ENCODE measurements at places on chromosomes 3 and 15.
A peak's percentile ranks its signal among the peaks of the same experiment; 100 is the strongest.

DNA sequence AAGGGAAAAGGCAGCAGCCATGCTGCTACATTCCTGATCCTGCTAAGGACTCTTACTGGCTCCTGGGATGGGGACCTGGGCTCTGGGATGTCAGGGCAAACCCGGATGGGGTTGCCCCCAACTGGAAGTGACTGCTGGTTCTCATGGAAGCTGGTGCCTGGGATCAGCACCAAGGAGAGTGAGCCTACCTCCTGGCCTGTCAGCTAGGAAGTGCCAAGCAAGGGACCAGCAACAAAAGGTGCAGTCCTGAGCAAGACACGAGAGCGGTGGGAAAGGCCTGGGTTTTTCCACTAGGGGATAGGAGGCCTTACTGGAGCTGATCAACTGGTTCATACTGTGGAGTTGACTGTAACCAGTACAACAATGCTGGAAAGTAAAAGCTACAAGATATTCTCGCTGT lies 47.9 kb upstream of the SYNM start:
- no peak for DNase-seq

DNA sequence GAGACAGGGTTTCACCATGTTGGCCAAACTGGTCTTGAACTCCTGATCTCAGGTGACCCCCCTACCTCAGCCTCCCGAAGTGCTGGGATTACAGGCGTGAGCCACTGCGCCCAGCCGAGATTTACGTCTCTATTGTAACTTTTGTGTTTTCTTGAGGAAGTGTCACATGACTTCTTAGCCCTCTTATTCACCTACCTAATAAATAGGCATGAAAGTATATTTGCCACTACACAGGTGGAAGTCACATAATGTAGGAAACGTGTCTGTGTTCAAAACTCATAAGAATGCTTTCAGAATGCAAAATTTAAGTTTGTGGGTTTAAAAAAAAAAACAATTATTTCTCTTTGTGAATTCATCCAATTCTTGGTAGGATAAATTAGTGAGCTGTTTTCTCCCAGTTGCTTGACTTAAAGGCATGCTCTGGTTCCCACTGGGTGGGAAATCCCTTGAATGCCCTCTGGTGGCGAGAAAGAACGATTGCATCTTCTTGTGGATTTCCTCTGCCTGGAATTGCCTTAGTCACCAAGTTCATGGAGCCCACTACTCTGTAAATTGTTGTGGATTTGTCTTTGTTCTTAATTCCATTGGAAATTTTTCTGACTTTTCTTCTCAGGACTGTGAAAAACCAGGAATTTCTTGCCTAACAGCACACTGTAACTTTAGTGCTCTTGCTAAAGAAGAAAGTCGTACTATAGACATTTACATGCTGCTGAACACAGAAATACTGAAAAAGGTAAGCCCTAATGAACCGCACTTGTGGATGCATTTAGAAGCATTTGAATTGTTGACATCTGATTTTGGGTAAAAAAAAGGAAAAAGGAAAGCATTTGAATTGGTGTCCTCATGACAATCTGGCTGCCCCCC lies 82.2 kb upstream of the CTDSPL start:
- DNase-seq, result peak; percentile 37

DNA sequence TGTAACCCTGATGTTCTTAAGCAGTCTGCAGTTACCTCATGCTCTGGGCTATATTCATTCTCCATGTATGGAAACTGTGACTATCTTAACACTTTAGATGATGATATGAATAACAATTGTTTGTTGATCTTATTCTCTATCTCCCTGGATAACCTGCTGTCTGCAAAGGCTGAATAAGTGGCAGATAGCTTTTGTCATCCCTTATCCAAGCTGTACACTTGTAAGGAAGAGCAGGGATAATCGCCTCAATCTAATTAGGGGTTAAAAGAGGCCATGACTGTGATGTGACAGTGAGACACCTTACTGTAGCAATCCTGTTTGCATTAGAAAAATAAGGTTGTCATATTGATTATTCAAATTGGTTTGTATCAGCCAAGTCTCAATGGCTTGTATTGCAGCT lies 123.9 kb downstream of the RSRC1 start:
- no peak for DNase-seq

DNA sequence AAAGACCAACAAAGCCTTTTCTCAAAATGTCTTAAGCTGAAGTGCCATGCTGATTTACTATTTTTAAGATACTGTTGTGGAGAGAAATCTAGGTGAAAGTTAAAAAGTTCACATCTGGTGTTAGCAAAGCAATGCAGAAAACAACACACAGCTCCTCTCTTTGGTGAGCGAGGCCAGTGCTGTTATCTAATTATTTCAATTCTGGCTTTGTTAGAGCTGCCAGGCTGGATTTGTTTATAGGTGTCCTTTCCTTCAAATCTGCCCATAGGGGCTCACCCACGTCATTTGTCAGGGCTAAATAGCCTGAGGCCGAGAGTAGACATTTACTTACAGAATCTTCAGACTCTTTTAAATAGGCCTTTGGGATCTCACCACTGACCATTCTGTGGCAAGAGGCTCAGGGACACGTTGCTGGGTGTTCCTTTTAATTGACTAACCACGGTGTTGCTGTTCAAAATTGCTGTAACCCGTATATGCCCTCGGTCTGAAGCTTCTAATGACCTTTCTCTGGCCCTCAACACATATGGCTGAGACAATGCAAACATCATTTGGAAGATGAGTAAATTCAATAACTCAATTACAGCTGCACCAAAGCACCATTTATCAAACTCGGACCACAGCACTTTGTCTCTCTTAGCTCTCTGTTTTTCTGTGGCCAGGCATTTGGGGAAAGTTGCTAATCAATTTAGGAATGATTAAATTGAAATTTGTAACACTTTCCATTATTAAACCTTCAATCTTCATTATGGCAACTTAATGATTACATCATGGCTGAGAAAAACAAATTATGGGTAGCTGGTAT lies 152.6 kb downstream of the PDZRN3 start:
- no peak for DNase-seq

DNA sequence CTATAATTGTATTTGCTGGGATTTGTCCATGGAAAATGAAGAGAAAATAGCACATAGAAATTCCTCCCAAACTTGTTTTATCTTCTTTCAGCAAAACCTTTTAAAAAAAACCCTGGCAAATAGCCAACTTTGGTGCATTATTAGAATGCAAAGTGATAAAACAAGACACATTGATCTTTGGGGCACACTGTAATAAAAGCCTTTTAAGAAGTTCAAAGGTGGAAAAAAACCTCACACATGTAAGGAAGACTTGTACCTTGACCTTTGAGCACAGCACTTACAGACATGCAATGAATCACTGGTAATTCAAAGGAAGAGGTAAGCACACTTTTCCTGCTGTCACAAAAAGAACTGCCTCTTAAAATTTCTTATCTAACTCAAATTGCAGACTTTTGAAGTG lies 8.0 kb upstream of the MORC1 start:
- no peak for DNase-seq

DNA sequence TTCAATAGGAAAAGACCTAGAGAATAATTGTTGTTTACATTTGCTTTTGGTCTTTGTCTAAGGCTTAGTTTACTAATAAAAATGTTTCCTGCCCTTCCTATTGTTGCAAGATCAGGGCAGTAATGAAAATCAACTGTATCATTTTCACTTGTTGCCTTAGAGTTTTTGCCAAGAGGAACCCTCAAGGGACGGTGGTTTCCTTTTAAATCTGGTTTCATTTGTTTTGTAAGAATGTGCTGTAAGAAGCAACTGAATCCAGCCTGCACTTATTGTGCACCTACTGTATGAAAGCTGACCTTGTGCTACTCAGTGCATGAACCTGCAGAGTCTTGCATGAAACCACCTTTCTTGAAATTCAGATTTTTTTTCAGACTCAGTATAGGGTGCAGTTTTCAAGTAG lies 5.3 kb downstream of the IGF1R start:
- no peak for DNase-seq

- no peak for DNase-seq
These were observed 16.6 kb downstream of the KPNA1 start for GRCh38 chr3:122498152-122498551.

- no peak for DNase-seq
These were observed 22.0 kb downstream of the CMSS1 start for GRCh38 chr3:99839613-99840012.

DNA sequence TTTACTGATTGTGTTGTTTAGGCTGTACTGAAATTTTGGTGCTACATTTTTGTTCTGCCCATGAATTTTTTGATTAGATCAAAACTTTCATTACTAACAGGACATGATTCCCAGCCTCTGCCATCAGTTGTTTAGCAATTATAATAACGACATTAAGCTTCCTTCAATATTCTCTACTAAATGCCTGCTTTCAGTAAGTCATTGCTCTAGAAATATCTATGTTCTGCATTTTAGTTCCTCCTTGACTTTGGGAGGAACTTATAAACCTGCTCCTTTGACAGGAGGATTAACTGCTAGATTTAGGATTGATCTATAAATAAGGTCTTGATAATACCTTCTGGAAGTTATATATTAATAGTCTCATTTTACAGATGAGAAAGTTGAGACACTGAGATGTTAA lies 269.1 kb downstream of the RAP2B start:
- no peak for DNase-seq

DNA sequence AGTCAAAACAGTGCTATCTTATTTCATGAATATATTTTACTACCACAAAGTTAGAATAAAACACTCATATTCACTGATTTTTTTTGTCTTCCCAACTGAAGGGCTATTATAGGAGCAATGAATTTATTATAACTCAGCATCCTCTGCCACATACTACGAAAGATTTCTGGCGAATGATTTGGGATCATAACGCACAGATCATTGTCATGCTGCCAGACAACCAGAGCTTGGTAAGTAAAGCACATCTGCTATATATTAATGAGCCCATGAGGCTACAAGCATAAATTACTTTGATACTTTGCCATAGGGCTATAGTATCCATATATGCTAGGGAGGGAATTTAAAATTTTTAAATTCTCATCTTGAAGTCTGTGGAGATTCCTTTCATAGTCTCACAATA lies 95.9 kb downstream of the FEZF2 start:
- DNase-seq, result no peak

DNA sequence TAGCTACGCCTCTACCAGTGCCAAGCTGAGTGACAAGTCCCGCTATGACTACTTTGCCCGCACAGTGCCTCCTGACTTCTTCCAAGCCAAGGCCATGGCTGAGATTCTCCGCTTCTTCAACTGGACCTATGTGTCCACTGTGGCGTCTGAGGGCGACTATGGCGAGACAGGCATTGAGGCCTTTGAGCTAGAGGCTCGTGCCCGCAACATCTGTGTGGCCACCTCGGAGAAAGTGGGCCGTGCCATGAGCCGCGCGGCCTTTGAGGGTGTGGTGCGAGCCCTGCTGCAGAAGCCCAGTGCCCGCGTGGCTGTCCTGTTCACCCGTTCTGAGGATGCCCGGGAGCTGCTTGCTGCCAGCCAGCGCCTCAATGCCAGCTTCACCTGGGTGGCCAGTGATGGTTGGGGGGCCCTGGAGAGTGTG lies 5.7 kb downstream of the GRM2 start:
- DNase-seq, result no peak

GRCh38 chr3:172046268-172046915 lies 7.0 kb downstream of the FNDC3B start:
- DNase-seq, result peak; percentile 21

DNA sequence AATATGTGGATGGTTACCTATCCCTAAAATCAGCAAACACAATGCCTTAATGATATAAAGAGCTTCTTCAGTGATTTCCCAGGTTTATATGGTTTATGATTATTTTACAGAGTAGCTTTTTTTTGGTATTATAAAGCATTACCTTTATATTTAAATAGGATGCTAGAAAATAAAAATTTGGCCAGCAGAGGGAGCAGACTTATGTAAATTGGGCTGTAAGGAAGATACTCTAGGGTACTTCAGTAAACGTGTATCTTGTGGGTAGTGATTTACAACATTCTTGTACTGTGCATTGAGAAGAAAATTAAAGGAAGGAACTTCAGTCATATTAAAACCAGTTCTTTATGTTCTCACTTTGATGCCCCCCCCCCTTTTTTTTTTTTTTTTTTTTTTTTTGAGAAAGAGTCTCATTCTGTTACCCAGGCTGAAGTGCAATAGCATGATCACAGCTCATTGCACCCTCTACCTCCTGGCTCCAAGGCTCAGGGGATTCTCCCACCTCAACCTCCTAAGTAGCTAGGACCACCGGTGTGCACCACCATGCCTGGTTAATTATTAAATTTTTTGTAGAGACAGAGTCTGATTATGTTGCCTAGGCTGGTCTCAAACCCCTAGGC lies 167.9 kb downstream of the BBX start:
- DNase-seq, result no peak

DNA sequence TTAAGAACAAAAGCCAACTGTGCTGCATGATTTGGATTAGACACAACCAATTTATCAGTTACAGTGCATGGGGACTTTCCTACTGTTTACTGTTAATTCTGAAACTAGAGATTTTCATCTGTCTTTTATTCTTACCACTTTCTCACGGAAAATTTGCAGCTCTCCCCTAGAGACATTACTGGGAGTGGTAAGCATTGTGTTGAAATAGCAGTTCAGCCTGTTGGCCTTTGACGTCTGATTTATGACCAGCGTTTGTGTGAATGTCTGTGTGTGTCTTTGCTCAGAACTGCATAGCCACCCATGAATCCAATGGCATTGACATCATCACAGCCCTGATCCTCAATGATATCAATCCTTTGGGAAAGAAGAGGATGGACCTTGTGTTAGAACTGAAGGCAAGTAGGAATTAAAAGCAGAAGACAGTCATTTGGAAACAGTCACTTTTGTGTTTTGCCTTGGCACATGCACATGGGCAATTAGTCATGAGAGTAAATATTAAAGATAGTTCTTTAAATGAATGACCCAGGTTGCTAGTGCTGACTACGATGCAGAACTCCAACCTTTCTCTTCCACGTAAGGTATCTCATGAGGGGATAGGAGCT lies 202.2 kb upstream of the BHLHE40 start:
- DNase-seq, result peak; percentile 42

DNA sequence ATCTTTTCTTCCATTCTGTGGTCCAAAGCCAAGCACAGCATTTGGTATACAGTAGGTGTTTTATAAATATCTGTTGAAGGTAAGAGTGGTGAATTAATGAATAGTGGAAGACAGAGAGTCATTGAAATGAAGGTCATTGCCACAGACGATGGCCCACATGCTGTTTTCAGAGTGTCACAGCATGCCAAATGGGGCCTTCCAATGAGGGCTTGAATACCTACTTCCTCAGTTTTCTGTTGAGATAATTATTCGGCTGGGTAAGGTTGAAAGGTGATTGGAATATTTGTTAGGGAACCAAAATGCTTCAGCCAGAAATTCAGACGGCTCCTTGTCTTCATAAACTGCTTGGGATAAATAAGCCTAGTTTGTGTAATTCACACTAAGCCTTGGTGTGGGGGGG lies 205.3 kb upstream of the TBL1XR1 start:
- DNase-seq, result no peak

DNA sequence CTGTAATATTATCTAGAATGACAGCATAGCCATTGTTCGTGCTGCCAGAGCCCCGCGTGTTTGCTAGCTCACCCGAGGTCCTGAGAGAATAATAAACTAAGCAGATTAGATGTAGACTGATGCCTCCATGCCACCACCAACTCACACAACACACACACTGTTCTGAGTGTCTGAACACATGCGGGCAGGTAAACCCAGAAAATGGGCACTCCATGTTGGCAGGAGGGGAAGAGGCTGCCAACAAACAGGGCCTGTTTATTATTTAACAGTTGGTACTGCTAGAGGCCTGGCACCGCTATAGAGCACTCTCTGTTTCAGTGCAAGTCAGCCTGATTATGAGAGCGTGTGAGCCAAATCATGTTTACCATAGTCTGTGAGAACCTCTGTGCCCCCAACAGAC lies 299.0 kb downstream of the ZBTB20 start:
- DNase-seq, result no peak

GRCh38 chr3:47586746-47587145 lies 8.1 kb upstream of the CSPG5 start:
- no peak for DNase-seq

- no peak for DNase-seq
These were observed 17.3 kb downstream of the ZBTB38 start for GRCh38 chr3:141385406-141386125.

Measured in activated naive CD4-positive, alpha-beta T cell treated with anti-CD3 and anti-CD28 coated beads for 36 hours (primary cell).